Stimulated activated CD8-positive, alpha-beta memory T cell treated with anti-CD3 and anti-CD28 coated beads, Interleukin-7, amount 100 ng/mL, for 1 hour (primary cell): ENCODE measurements at places on chromosomes 7 and 10.

DNA sequence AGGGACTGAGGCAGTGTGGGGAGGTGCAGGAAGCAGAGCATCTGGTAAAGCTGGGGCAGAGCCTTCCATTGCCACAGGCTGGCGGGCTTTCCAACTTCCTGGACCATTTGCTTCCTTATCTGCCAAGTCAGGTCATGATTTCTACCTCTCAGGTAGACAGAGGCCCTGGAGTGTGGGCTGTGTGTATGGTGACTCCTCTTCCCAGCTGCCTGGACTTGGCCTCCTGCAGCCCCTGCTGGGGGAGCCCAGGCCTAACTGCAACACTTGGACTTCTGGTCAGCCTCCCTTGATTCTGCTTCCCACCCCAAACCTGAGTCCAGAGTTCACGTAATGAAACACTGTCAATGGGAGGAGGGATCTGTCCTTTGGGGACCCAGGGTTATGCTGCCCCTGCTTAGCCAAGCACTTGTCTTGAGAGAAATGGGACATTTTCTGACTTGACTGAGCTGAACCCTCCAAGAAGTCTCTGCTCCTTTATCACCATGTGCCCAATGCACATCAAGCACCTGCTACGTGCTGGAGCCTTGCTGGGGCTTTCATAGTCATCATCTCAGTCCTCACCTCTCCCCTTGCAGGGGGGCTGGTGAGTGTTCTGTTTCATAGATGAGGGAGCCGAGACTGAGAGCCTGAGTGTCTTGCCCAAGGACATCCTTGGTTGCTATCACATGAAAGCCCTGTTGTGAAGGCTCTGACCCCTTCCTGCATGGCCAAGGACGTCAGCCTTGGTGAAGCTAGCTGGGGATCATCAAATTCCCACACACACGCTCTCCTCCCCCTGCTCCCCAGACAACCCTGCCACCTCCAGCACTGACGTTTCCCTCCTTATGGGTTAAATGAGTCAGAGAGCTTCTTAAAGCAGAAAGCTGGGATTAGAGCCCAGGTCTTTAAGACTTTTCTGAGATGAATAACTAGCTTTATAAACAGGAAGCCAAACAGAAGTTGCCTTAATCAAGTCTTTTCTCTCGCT lies 3.4 kb downstream of the CLEC2L start:
- no peak for DNase-seq

DNA sequence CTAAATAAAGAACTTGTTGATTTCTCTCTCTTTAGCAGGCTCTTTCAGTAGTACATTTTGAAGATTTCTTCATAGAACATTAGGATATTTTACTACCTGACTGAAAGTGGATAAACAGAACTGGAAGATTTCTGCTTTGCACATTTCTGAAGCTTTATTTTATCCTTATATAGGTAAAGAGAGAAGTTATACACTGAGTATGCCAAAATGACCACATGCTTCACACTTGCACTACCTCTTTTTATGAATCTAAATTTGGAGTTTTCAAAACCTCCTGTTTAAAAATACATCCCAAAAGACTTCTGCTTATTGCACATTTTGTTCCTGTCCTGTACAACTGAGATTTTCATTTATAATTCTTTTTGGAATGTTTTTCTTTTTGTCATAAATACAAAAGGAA lies 197.4 kb upstream of the PRPS1L1 start:
- no peak for DNase-seq

DNA sequence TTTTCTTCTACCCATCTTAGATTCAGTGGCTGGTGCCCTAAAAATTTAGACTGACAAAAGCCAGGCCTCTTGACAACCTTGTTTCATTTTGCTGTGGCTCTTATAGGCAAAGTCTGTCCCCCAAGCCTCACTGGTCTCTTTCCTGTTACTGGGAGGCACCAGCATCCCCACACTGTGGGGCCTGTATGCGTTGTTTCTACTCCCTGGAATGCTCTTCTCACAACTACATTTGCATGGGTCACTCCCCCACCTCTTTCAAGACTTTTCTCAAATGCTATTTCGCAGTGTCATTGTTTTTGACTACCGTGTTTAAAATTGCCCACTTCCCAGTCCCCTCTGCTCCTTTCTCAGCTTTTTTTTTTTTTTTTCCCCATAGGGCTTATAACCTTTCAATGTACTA lies 108.7 kb upstream of the DGKB start:
- no peak for DNase-seq

DNA sequence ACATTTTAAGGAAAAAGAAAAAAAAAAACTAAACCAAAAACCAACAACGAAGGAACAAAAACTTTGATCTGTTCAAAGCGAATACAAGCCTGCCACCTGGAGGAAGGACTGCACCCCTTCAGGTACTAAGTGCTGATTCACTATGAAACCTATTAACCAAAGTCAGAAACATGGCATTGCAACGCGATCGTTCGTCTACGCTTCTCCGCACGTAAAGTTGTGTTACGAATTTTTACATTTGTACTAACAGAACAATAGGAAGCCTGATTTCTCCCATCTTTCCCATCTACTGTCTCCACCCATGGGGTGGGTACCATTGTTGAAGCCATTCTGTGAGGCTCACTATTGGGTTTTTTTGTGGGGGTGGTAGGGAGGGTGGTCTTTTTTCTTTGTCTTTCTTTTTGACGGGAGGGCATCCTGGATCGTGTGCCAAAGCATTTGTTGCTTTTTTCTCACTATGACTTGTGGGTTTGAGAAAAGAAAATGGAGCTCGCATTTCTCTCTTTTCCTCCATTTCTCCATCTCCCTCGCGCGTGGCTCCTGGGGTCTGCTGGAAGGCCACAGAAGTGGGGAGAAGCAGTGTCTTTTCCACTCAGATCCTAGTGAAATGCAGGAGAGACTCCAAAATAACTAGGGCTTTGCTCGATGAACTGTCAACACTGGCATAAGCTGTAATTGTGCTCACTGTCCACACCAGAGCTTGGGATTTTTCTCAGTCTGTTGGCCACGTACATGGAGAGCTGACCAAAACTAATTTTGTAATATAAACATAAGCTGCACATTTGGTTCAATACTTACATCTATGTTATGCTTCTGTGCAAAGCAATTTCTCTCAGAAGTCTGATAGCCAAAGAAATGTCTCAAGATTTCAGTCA lies 100.9 kb upstream of the YAE1 start:
- no peak for DNase-seq

GRCh38 chr7:22393913-22394729 lies 37.2 kb upstream of the RAPGEF5 start:
- no peak for DNase-seq

- no peak for DNase-seq
These were observed 793.0 kb upstream of the IGFBP3 start for GRCh38 chr7:46713868-46714596.

DNA sequence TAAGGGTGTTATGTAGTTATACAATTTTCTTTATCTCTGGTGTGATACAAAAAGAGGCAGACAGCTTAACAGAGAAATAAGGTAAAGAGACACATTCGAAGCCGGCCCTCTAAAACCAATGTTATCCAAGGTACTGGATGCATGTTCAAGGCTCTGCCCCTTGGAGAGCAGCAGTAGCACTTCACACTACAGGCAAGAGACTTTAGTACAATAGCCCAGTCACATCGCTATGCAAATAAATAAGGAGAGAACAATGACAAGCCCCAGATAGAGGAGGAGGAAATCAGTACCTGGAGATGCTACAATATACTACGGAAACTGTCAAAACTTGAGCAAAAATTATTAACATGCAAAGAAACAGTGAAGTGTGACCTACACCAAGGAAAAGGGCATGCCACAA lies 111.1 kb downstream of the ITGB1 start:
- DNase-seq = no peak

DNA sequence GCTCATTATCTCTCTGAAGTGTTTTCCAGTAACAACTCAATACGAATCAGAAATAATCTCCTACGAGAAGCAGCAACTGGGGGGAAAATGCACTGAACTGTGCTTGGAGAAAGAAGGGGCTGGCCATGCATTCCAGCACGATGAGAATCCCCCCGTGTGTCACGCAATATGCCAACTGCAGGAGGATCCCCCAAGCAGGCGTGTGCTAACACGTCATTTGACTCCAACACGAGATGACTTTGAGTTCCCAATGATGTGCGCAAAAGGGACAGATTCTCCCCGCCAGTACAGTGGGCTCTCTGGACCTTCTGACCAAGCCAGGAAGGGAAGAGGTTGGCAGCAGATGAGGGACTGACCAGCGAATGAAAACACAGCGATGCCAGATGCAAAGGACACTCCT lies 105.5 kb downstream of the KCNMA1 start:
- no peak for DNase-seq

- no peak for DNase-seq
These were observed 172.7 kb downstream of the AGMO start for GRCh38 chr7:15389073-15389472.

DNA sequence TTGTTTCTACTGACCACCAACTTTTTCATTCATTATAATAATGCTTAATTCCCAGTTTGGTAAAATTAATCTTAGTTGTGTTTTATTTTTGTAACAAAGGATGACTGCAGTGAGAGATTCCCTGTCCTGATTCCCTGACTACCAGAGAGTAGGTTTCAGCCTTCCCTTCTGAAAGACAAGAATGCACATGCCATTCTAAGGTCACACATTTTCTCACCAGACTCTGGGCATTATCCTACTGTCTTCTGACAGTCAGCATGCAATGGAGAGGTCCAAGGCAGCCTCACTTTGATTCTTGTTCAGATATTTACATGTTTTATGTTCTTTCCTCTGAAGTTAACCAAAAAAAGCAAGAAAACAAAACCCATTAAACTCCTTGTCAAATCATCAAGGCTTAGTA lies 372.7 kb upstream of the CDC14C start:
- DNase-seq = no peak

DNA sequence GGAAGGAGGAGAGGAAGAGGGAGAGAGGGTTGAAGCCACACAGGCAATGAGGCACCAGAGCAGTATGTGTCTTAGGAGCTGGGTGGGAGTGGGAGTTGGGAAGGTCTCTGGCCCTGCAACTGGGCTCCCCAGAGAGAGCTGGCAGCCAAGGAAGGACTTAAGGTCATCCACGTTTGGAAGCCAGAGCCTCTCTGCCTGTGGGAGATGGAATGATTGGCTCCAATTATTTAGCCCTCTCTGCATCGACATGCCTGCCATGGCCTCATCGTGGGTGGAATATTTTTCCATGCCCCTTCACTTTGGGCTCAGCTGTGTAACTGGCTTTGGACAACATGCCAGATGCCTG lies 478.5 kb downstream of the RPS24 start:
- no peak for DNase-seq

GRCh38 chr7:46007194-46007593 lies 86.1 kb upstream of the IGFBP3 start:
- DNase-seq = no peak

- no peak for DNase-seq
These were observed 31.4 kb downstream of the FIGNL1 start for GRCh38 chr7:50418526-50419290.

DNA sequence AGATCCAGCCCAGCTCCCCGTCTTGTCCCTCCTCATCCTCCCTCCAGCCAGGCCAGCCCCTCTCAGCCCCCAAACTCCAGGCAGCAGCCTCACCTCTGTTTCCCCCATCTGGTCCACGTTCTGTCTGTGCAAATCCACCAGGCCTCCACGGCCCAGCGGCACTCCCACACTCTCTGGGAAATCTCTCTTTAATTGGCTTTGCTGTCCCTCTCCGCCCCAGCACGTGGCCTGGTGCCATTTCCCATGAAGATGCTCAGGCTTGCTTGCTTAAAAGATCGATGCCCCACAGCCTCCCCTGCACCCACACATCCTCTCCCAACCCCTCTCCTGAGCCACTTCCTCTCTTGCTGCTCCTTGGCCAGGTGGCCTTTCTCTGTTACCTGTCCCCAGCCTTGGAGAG lies 39.3 kb downstream of the PRF1 start:
- no peak for DNase-seq

DNA sequence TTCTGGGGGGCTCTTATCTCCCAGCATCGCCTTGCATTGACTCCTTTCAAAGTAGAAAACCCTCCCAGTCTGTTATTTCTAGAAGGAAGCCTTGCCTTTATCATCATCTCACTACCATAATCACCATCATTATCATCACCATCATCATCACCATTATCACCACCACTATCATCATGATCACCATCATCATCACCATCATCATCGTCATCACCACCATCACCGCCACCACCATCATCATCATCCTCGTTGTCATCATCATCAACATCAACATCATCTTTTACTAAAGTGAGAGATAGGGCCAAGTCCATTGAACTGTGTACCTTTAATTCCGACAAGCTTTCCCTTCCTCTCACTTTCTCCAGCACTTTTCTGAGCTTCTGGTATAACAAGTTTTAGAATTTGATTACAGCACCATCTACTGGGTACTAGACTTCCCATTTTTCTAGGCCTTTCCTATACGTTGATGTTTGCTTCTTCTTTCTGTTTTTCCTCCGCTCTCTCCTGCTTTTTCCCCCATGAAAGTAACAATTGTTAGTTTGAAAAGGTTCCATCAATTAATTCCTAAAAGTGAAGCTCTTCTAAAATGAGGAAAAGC lies 226.4 kb downstream of the BUB3 start:
- no peak for DNase-seq

- no peak for DNase-seq
These were observed 22.3 kb upstream of the FIGNL1 start for GRCh38 chr7:50472427-50472826.

DNA sequence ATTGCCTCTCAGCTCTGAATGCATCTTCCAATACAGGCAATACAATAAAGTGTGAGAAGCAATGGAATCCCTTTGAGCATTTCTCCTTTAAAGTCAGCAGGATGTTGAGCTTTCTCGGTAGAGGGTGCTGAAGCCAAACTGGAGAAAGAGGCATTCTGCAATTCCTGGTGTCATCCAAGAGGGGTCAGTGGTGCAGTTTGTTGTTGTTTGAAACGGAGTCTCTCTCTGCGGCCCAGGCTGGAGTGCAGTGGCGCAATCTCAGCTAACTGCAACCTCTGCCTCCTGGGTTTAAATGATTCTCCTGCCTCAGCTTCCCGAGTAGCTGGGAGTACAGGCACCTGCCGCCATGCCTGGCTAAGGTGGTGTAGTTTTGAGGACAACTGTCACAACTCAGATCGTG lies 486.5 kb downstream of the CALN1 start:
- DNase-seq = no peak

DNA sequence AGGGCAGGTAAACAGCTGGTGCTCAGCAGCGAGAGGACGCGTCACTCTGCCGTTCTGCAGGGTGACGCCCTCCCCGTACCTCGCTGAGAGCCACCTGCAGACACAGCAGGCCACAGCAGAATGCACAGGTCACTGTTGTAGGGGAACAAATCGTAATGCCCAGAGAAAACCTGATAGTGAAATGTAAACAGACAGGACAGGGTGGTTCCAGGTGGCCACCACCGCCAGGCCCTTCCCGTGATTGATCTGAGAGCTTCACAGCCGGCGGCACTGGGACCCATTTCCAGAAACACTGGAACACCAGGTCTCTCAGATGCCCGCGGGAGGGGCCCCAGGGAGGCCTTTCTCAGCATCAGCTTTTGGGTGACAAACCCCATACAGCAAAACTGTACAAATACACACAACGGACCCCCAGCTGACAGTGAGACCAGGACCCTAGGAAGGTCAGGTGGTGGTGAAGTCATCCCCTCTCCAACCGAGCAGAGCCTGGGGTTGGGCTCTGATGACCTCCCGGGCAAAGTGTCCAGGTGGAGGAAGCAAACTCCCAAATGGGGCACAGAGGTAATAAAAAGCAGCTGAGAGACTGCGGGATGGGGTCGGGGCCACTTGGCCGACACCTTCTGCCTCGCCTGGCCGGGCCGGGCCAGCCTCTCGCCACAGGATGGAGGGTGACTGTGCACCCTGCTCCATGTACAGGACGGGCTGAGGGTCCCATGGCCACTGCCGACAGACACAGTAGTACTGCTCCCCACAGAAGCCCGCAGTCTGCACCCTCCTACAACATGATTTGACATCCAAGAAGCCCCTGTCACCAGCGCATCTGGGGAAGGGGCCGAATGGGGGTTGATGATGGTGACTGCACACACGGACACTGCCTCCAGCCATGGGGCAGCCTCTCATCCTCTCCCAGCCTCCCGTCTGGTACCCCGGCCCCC lies 4.6 kb downstream of the BHLHA15 start:
- DNase-seq = no peak
